ENCODE measurements at places on chromosomes 4 and X.

DNA sequence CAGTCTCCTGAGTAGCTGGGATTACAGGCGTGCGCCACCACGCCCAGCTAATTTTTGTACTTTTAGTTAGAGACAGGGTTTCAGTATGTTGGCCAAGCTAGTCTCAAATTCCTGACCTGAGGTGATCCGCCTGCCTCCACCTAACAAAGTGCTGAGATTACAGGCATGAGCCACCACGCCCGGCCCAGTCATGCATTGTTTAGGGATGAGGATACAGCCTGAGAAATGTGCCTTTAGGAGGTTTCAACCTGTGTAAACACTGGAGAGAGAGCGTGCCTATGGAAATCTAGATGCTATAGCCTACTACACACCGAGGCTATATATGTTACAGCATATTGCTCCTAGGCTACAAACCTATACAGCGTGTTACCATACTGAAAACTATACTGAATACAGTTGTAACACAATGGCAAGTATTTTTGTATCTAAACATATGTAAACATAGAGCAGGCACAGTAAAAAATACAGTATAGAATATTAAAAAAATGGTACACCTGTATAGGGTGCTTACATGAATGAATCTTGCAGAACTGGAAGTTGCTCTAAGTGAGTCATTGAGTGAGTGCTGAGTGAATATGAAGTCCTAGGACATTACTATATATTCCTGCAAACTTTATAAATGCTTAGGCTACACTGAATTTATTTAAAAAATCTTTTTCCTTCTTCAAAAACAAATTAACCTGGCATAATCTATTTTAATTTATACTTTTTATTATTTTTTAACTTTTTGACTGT lies 588.2 kb upstream of the ADGRL3 start:
- no peak for DNase-seq

DNA sequence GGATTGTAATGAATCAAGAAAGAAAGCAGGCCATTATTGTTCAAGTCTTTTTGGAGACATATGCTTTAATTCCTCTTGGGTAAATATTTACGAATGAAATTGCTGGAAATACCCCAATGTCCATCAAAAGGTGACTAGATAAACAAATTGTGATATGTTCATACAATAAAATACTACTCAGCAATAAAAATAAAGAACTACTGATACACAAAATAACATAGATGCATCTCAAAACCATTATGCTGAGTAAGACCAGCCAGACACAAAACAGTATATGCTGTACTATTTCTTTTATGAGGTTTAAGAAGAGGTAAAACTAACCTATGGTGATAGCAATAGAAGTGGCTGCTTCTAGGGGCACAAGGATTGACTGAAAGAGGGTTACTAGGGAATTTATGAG lies 28.8 kb upstream of the JADE1 start:
- no peak for DNase-seq

GRCh38 chr4:73087871-73088270 lies 18.4 kb upstream of the COX18 start:
- no peak for DNase-seq

GRCh38 chrX:141278306-141278705 lies 36.0 kb upstream of the SPANXC start:
- DNase-seq = no peak

- no peak for DNase-seq
These were observed 18.9 kb downstream of the TMEM175 start for GRCh38 chr4:951186-951585.

DNA sequence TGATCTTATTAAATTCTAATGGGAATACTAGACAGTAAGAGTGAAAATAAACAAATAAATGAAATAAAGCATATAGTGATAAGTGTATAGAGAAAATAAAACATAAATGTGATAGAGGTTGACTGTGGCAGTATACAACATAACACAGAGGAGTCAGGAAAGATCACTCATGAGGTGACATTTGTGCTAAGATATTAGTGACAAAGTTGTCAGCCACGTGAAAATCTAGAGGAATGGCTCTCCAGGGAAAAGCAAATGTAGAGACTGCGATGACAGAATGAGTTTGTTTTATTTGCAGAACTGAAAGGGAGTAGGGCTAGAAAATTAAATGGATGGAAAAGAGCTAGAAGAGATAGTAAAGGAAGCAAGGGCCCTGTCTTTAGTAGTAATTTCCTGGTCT lies 72.8 kb upstream of the GABRA2 start:
- no peak for DNase-seq

DNA sequence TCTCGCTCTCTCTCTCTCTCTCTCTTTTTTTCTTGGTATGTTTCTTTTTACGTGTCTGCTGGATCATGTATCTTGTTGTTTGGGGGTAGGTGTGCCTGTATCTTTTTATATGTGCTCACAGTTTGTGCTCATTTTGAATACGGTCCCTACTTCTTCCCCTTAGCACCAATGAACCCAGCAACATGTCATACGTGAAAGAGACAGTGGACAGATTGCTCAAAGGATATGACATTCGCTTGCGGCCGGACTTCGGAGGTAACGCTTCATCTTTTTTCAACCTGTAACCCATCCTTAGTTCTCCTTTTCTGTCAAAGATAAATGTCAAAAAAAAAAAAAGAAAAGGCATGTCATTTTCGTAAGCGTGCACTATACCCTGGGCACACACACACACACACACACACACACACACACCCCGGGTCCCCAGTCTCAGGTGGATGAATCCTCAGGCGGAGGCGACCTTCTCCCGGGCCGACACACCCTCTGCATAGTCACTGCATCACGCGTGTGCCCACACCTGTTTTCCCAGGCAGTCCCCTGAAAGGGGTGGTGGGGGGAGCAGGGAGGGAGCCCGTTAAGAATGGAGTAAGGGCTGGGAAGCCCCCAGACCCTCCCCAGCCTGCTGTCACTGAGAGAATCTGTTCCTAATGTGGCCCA lies 511 bp downstream of the GABRB1 start:
- no peak for DNase-seq

DNA sequence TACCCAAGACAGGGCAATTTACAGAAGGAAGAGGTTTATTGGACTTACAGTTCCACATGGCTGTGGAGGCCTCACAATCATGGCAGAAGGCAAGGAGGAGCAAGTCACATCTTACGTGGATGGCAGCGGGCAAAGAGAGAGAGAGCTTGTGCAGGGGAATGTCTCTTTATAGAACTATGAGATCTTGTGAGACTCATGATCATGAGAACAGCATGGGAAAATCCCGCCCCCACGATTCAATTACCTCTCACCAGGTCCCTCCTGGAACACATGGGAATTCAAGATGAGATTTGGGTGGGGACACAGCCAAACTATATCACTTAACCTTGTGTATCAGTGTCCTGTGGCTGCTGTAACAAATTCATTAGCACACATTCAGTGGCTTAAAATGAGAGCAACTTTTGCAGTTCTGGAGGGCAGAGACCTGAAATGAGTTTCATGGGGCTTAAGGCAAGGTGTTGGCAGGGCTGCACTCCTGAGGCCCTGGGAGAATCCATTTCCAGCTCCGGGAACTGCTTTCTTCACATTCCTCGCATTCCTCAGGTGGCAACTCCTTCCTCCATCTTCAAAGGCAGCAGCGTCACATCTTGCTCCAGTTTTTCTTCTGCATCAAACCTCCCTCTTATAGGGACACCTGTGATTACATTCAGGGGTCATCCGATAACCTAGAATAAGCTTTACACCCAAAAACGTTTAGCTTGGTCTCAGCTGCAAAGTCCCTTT lies 22.3 kb upstream of the NSG1 start:
- DNase-seq = no peak

DNA sequence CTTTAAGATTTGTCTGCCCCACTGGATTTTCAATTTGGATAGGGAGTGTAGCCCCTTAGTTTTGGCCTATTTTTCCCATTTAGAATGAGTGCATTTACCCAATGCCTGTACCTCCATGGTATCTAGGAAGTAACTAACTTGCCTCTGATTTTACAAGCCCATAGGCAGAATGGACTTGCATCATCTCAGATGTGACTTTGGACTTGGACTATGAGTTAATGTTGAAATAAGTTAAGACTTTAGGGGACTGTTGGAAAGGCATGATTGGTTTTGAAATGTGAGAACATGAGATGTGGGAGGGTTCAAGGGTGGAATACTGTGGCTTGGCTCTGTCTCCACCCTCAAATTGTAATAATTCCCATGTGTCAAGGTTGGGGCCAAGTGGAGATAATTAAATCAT lies 2480.2 kb downstream of the PCDH7 start:
- DNase-seq = no peak

- no peak for DNase-seq
These were observed 29.1 kb downstream of the SPACA5 start for GRCh38 chrX:48035891-48036290.

- no peak for DNase-seq
These were observed 98.4 kb downstream of the AREG start for GRCh38 chr4:74543231-74543781.

GRCh38 chr4:98568941-98569663 lies 89.3 kb downstream of the TSPAN5 start:
- no peak for DNase-seq

DNA sequence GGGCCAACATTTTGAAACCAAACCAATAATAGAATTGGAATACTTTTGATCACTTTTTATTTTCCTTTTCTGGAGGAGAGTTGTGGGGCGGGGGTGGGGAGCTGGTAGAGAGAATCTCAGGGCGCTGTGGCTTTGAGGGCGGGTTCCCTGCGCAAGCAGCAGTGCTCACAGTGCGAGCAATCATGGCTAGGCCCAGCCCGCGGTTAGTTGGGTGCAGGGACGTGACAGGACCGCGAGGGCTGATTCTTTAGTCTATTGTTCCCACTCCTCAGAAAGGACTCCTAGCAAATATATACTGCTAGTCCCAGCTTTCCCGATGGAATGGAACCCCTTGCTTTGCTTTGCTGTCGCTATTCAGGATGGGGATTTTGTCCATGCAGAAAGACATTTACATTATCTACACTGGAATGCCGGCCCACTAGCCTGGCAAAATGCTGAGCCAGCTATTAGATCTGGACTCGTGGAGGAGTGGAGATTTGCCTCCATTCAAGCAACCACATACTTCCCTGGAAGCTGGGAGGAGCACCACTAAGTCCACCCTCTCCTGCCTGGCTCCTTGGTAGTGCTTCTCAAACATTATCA lies 23.9 kb upstream of the APLN start:
- DNase-seq = no peak

GRCh38 chrX:31124536-31124935 lies 52.7 kb upstream of the FTHL17 start:
- no peak for DNase-seq

- DNase-seq = no peak
These were observed 229.3 kb downstream of the MAGEB5 start for GRCh38 chrX:26445288-26445687.

DNA sequence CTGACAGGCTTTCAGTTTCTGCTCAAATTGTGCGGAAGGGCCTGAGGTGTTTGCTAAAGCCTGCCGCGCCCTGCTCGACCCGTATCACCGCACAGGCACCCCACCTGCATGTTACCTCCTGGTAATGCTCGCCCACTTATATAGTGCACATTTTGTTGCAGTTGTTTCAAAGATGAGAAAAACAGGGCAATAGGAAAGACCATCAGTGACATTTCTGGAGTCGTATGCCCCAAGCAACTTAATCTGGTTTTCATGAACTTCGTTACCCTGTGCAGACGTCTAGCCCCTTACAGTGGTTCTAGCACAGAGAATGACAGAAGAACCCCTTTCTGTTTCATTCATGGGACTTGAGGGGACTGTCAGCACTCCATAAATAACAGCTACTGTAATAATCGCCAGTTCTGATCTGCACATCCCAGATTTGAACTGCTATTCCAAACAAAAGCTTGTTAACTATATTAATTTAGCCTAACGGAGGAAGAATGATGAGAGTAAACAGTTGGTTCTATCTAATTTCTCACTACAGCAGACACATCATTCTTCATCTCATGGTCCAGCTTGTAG lies 940 bp upstream of the DCTD start:
- no peak for DNase-seq

GRCh38 chr4:94298725-94299252 lies 43.8 kb downstream of the HPGDS start:
- DNase-seq = no peak

- DNase-seq = no peak
These were observed 146.3 kb upstream of the DMD start for GRCh38 chrX:33357606-33358005.

GRCh38 chr4:70183940-70184246 lies 11.6 kb upstream of the ODAM start:
- DNase-seq = no peak

DNA sequence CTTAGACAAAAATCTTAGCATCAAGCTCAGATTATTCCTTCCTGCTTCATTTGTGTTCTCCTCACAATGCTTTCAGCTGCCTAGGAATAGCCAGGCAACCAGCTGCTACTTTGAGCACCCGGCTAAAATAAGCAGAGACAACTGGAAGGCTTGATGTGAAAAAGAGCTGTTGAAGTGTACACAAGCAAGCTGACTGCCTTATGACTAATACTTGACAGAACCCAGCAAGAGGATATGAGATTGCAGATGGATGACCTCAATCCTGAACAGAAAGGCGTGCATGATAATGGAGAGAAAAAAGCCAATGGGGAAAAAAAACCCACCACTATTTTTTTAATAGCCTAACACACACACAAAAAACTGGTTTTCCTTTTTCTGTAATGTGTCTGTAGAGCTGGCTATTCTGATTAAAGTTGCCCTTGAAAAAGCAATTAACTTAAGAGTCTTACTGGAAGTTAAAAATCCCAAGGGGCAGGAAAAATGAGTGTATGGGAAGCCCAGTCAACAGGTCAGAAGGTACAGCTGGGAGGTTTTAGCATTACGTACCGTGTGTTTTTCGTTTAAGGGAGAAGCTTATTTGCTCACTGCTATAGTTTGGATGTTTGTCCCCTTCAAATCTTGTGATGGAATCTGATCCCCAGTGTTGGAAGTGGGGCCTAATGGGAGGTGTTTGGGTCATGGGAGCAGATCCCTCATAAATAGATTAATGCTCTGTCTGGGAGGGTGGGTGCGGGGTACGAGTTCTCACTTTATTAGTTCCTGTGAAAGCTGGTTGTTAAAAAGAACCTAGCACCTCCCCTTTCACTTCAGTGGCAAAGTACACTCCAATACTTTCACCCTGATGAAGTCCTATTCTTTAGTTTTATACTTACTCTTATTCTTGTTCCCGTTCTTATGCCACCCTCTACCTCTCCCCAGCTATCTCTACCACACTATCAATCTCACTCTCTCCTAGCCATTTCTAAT lies 37.1 kb upstream of the HERC6 start:
- DNase-seq = no peak

DNA sequence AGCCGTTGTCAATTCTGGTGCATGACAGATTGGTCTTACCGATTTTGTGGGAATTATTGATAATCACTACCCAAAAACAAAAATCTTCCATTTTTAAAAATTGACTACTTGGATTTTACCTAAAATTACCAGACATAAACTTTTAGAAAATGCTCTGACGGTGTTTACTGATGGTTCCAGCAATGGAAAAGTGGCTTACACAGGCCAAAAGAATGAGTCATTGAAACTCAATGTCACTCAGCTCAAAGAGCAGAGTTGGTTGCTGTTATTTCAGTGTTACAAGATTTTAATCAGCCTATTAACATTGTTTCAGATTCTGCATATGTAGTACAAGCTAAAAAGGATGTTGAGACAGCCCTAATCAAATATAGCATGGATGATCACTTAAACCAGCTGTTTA lies 23.0 kb upstream of the UGT2B17 start:
- no peak for DNase-seq

GRCh38 chr4:180994722-180995121 lies 1248.5 kb upstream of the TENM3 start:
- DNase-seq = no peak
